ENCODE measurements at places on chromosomes 1 and 21.

DNA sequence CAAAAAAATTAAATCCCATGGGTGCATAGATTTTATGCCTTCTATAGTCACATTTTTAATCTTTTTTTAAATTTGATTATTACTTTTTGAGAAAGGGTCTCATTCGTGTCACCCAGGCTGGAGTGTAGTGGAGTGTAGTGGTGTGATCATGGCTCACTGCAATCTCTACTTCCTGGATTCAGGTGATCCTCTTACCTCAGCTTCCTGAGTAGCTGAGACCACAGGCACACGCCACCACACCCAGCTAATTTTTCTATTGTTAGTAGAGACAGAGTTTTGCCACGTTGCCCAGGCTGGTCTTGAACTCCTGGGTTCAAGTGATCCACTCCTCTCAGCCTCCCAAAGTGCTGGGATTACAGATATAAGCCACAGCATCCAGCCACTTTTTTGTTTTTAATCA lies 10.4 kb downstream of the CBR3 start:
- DNase-seq, result no peak

DNA sequence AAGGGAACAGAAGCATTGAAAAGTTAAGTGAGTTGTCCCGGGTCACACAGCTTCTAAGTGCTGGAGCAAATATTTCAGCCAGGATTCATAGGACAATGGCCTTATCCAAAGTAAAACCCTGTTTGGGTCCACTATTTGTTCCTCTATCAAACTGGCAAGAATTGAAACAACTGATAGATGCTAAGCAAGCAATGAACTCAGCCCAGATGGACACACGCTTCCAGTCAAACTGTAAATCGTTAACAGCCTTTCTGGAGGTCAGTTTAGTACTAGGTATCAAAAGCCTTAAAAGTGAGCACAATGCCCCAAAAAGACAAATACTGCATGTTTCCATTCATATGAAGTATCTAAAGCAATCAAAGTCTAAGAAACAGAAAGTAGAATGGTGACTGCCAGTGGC lies 779 bp upstream of the SVBP start:
- DNase-seq, result no peak

DNA sequence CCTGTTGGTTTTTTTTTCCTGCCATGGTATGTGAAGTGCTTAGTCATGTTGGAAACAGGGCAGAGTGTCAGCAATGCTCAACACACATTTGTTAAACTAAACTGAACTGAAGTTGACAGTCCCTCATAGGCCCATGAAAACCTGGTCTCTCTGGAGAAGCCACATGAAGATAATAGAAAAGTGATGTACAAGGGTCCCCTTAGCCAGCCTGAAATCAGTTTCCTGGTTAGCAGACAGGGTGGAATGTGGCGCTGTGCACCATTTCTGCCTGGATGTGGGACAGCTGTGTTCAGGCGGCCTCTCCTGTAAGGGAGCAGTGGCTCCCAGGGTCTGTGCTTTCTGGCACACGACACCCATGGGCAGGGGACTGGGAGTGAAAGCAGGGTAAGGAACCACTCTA lies 9.9 kb upstream of the CHI3L1 start:
- no peak for DNase-seq

- no peak for DNase-seq
Observed at GRCh38 chr1:235947989-235948388, 81.3 kb upstream of the LYST start.

- DNase-seq, result no peak
Observed at GRCh38 chr1:212182171-212182570, 103.0 kb upstream of the PPP2R5A start.

- DNase-seq, result no peak
Observed at GRCh38 chr1:17108786-17109185, 10.5 kb downstream of the PADI2 start.

- DNase-seq, result no peak
Observed at GRCh38 chr1:234845836-234846235, 235.9 kb upstream of the IRF2BP2 start.

- no peak for DNase-seq
Observed at GRCh38 chr1:4161366-4162006, 261.4 kb upstream of the C1orf174 start.

GRCh38 chr21:33126569-33126968 lies 56.6 kb downstream of the OLIG1 start:
- no peak for DNase-seq

- no peak for DNase-seq
Observed at GRCh38 chr1:12229386-12229834, 420 bp upstream of the VPS13D start.

GRCh38 chr1:151815716-151816327 lies 10.6 kb upstream of the LINGO4 start:
- DNase-seq, result no peak

- no peak for DNase-seq
Observed at GRCh38 chr1:206136241-206136640, 19.1 kb upstream of the AVPR1B start.

DNA sequence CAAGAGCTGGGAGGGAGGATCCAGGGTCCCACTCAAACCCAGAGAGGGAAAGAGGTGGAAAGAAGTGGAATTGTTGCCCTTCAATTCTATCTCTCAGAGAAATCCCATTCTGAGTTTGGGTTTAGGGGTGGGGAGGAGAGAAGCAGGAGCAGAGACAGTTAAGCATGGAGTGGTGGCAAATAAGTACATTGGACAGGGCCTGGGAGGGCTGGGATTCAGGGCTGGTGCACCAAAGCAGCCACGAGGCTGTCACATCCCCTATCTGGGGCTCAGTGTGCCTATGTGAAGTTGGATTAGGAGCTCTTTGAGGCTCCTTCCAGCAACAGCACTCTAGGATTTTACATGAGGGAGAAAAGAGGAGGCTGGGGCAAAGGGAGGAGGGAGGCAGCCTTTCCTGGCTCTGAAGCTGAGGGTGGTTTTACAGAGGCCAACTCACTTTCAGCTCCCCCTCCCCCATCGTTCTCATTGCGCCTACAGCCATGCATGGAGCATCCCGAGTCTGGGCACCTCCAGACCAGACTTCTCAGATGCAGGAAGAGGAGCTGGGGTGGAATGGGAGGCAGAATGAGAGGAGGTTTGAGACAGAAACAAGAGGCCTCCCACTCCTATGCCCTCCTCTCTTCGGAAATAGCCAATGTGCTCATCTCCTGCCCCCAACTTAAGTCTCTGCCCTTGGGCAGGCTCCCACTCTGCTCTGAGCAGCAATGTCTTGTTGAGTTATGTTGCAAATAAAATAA lies 3.0 kb upstream of the SYT6 start:
- peak; percentile 15 for DNase-seq

- DNase-seq, result no peak
Observed at GRCh38 chr1:157139052-157139715, 989 bp upstream of the ETV3 start.

GRCh38 chr1:1782399-1783221 lies 4.3 kb upstream of the NADK start:
- no peak for DNase-seq

GRCh38 chr1:118101515-118101844 lies 83.5 kb downstream of the SPAG17 start:
- no peak for DNase-seq

DNA sequence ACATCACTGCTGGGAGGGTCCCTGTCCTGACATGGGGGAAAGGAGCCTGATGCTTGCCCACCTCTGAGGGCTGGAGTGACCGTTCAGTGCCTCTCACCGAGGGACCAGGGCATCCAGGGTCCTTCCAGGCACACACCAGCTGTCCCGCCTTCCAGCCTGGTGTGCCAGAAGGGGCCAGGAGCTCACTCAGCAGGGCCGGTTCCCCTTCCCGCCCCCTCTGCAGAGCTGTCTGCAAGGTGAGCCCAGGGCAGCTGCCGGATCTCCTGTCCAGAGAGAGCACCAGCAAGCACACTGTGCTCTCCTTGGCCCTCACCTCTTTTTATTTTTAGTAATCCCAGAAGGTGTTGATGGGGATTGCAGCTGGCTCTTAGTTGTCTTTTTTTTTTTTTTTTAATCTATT lies 16.9 kb downstream of the H6PD start:
- DNase-seq, result no peak

GRCh38 chr1:28437924-28438699 lies 67.7 kb upstream of the RCC1 start:
- peak; percentile 96 for DNase-seq

DNA sequence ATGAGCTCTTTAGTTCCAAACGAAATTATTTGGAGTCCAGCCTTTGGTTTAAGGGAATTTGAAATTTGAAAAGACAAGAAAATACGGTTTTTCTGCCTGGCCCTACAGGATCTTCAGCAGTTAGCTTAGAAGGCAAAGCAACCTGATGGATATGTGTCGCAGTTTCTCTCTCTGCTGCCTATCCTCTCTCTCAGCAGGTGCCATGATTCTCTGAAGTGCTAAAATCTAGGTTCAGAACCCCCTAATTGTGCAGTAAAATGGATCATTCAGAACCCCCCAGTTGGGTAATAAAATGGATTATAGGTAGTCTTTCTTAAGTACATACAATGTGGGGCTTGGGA lies 446 bp upstream of the DEPDC1 start:
- no peak for DNase-seq

GRCh38 chr1:32335535-32335789 lies 571 bp downstream of the MARCKSL1 start:
- DNase-seq, result no peak

DNA sequence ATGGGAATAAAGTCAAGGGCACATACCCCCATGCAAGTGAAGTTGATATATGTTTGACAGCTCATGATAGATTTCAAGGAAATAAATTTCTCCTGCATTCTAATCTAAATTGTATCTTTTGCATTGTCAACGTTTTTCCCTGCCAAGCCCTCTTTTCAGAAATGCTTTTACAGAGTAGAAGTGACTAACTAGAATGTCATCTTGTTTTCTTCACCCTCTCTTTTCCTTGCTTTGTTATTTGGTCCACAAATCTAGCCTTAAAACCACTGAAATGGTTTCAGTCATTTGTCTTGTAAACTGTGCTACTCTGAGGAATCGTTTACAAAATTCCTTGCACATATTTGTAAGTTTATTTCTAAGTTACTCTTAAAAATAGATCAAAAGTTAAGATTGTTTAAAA lies 600.8 kb upstream of the CXADR start:
- no peak for DNase-seq

- DNase-seq, result no peak
Observed at GRCh38 chr1:19675797-19676196, 11.1 kb downstream of the HTR6 start.

- DNase-seq, result peak; percentile 26
Observed at GRCh38 chr1:190452272-190452848, 25.3 kb downstream of the BRINP3 start.

DNA sequence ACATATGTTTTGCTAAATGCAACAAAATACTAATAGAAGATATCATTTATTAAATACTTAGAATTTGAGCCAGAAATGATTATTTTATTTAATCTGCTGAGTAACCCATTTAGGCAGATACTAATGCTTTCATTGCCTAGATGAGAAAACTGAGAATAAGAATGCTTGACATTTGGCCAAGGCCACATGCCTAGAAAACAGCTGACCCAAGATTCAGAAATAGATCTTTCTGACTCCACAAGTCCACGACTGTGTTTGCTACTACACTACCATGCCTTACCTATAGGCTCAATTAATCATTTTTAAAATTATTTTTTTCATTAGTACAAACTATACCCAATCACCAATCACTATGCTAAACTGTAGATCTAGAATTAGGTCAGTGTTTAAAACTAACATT lies 129.7 kb downstream of the ATP1B1 start:
- DNase-seq, result no peak

DNA sequence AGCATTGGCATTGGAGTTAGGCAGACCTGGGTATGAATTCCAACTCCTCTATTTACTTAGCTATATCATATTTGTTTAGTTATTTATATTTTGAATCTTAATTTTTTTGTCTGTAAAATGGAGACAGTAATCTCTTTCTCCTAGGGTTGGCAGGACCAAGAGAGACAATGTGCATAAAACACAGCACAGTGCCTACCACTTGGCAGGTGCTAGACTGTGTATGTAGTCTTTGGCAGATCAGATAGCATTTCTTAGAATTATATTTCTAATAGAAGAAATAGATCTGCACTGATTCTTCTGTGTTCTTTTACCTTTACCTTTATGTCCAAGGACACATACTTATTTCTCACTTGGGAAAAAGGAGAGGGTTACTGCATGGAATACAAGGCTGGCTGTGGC lies 177.2 kb downstream of the GIPC2 start:
- no peak for DNase-seq

DNA sequence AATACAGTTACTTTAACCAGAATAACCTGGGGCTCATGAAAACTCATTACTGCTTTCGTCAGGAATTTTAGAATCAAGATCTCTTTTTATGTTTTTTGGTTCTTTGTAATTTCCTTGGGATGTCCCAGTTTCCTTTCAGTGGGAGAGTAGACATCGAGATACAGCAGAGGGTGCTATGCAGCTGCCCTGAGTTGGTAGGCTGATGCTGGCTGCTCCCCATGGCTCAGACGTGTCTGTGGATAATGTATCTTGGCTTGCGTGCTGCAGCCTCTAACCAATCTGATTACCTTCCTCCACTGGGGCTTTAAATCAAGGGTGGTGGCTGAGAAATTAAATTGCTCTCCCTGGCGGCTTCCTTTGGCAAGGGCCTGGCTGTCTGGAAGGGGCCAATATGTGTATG lies 253.7 kb downstream of the CACNA1E start:
- no peak for DNase-seq

GRCh38 chr1:11158720-11159321 lies 30.3 kb upstream of the ANGPTL7 start:
- DNase-seq, result no peak

- DNase-seq, result no peak
Observed at GRCh38 chr1:48107516-48107915, 110.3 kb upstream of the TRABD2B start.

DNA sequence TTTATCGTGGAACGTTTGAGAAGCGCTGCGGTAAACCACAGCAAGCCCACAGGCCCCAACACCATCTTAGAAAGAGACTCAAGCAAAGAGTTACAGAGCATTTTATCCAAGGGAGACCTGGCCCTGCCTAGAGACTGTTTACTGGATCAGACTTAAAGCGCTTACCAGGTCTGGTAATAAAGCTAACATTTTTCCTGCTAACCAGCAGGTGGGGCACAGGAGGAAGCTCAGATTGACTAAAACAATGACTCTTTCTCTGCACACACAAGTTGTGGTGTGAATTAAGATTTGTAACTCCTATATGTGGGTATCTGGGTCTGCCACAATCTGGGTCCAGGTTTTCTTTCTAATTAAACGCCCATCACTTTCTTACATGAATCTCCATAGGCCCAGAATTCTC lies 136.5 kb upstream of the ETS2 start:
- DNase-seq, result peak; percentile 37

Measured in T47D (cell line).